ENCODE measurements at places on chromosomes 7 and 10.
A peak's percentile ranks its signal among the peaks of the same experiment; 100 is the strongest.

DNA sequence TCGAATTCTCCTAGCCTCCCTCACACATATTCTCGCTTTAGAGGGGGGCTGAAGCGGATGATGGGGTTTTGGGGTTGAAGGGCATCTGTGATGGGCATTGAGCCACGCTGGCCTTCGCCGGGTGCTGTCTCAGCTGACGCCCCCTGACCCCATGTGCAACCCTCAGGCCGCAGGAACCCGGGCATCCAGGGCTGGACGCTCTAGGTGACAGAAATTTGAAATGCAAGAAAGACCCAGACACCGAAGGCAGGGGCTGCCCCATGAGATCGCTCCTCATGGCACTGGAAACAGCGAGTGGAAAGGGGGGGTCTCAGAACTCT is 664 bp upstream of the C10orf88 start:
- no peak for DNase-seq

DNA sequence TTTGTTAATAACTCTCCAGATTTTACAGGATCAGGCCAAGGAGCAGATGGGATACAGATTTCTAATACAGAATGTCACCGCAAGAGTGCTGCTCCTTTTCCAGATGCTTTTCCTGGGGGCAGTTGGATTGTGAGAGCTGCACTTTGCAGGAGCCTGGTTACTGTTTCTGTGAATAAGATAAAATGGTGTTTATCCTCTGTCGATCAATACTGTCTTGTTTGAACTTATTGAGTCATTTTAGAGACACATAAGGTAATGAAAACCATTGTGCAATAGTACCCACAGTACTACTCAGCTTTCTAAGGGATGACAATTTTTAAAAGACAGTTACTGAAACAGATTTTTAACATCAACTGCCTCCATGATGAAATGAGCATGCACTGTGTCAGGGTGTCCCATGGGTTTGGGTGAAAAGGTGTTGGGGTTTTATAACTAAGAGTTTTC is 2.9 kb downstream of the A1CF start:
- DNase-seq = no peak

DNA sequence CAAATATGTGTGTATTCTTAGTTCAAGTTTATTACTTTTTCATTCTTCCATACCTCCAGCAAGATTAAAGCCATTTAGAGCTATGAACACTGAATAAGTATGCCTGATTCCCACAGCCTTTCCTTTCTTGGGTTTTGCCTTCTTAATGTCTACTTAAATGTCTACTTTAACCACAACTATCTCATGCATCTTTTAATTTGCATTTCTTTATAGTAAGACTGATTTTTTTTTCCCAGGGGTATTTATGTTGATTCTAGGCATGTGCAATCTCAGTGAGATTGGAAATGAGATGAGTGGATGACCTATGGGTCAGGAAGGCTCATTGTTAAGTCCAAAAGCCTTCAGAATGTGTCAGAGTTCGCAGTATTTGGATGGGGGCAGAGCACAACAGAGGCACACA is 3.6 kb downstream of the PCBD1 start:
- no peak for DNase-seq

- no peak for DNase-seq
These were observed 61.9 kb upstream of the CACUL1 start for GRCh38 chr10:118816471-118817168.

GRCh38 chr10:6035101-6035834 is 26.9 kb downstream of the IL2RA start:
- no peak for DNase-seq

DNA sequence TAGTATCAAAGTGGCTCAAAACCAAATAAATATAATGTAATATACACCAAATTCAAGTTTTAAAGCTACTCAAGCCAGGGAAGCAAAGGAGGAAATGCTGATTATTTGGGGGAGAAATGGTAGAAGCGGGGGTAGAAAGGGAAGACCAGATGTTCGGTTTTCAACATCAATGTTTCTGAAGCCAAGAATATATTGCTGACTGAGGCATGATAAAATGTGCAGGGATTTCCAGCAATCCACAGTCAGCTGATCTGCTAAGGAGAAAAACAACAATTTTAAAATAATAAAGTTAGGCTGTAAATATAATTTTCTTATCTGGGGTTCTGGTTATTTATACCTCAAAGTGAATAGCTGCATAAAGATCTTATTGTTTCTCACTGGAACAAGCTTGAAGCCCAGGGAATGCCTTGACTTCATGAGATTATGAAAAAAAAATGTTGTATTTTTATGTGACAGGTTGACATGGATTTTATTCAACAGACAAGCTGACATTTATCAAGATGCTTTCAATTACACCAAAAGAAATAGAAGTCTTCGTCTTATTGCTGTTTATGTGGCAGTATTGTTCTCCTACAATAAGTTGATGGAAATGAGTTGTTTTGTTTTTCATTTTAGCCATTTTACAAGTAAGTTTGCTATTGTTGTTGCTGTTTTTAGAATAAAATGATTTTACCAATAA is 28.6 kb upstream of the BMPER start:
- no peak for DNase-seq

DNA sequence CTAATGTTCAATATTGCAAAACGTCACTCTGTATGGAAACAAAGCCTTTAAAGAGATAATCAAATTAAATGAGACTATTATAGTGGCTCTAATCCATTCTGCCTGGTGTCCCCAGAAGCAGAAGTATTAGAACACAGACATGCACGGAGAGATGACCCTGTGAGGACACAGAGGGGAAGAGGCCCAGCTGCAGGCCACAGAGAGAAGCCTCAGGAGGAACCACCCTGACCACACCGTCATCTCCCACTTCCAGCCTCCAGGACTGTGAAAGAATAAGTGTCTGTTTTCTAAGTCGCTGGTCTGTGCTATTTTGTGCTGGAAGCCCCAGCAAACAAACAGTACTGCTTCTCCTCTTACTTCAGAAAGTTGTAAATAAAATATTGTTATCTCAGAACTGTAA is 283.5 kb upstream of the ADARB2 start:
- no peak for DNase-seq

GRCh38 chr7:50821457-50822008 is 38.8 kb upstream of the GRB10 start:
- DNase-seq = no peak

- DNase-seq = no peak
These were observed 51.0 kb downstream of the ORC5 start for GRCh38 chr7:104156842-104157277.

DNA sequence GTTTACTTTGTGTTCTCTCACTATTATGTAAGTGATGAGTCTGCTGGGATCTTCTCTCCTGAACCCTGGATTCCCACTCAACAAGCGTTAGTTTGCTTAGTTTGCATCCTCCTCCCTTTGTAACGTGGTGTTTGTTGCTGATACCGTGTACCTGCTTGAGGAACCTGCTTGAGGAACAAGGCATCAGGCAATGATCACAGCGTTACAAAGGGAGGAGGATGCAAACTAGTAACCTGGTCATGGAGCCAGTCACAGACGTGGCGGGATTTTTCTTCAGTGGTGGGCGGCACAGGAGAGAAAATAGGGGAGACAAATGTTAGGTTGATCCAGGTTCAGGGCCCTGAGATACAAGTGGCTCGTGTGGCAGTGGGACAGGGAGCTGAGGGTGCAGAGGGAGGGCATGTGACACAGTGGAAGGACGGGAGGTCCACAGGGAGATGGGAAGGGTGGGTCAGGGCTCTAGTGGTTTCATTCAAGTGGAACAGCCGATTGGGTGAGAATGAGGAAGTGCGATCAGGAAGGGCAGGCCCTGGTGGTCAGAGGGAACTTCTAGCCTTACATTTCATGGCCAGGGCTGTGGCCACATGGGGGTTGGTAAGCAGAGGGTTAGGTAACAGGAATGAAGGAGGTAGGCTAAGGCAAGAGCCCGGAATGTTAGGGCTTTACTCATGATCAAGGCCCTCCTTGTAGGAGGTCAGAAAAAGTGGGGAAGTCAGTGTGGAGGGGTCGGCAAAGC is 38.0 kb downstream of the SNX10 start:
- DNase-seq = no peak

GRCh38 chr7:118472581-118472980 is 248.1 kb downstream of the ANKRD7 start:
- no peak for DNase-seq

DNA sequence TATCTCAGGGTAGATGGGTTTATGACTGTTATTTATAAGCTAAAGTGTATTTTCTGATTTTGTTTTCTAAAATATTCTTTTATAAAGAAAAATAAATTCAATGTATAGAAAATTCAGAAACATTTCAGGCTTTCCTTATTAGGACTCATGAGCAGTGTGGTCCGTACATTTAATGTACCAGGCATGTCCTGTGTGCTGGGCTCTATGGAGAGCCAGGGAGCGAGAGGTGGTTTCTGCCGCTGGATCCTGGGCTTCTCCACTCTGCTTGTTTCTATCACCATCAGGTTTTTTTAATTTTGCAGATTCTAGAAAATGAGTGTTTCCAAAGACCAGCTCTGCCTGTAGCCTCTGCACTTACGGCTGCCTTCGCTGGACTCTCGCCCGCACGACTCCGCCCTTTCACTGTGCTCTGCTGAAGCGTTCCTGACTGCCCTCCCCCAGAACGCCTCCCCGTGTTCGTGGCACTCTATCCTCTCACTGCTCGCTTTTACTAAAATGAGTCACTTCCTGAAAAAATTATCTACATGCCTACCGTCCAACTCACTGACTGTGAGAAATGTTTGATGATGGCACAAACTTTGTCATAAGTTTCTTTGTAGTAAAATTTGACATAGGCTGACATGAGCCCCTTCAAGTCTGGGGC is 188.5 kb downstream of the ZMYND11 start:
- DNase-seq = peak; percentile 29

GRCh38 chr7:99863847-99864440 is 12.9 kb downstream of the OR2AE1 start:
- DNase-seq = no peak

- DNase-seq = no peak
These were observed 569.8 kb upstream of the FZD8 start for GRCh38 chr10:36211856-36212255.

- no peak for DNase-seq
These were observed 912.0 kb downstream of the SORCS1 start for GRCh38 chr10:106252541-106252940.

- no peak for DNase-seq
These were observed 137.3 kb upstream of the AGR3 start for GRCh38 chr7:17019106-17019505.

- DNase-seq = no peak
These were observed 735 bp downstream of the ZNF394 start for GRCh38 chr7:99499371-99499720.

Measured in activated T-cell treated with anti-CD3 and anti-CD28 coated beads for 48 hours (primary cell).